Caki2 (cell line): ENCODE measurements at places on chromosomes 16 and 17. TPM values are rescaled to one million over a fixed set of nuclear protein-coding genes. Genes with fewer than 3 reads are reported as not detected.

- DNase-seq: no peak
Observed at GRCh38 chr16:63652091-63652490, 1469.8 kb downstream of the CDH11 start.

GRCh38 chr17:35665662-35666061, 65.8 kb upstream of the RASL10B start:
- DNase-seq: no peak

- DNase-seq: peak; percentile 50
Observed at GRCh38 chr17:29292992-29293889, 707 bp downstream of the NUFIP2 start.

The VMO1 gene
- not detected in 2 replicates for total RNA-seq

DNA sequence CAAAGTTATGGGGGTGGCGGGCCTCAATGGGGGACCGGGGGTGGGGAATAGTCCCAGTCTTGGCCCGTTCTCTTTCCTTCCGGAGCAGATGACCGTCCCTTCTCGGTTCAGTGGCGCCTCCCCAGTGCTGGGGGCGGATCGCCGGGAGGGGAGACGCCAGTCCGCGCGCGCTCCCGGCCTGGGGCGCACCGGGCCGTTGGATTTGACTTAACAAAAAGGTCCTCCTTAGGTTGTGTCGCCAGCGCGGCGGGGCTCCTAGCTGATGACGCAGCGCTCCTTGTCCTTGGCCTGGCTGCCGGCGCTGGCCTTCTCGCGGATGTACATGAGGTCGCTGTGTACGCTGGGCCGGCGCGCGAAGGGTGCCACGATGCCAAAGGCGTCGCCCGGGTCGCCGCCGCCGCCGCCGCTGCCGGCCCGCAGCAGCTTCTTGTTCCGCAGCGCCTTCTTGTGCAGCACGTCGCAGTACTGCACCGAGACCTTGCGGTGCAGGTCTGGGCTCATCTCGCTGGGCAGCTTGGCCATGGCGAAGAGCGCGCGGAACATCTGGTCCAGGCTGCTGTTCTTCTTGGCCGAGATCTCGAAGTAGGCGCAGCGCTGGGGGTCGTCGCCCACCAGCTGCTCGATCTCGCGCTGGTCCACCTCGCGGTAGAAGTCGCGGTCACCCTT, 1.2 kb downstream of the RASD1 start:
- DNase-seq: no peak
